ENCODE measurements at places on chromosomes 5 and 9.

DNA sequence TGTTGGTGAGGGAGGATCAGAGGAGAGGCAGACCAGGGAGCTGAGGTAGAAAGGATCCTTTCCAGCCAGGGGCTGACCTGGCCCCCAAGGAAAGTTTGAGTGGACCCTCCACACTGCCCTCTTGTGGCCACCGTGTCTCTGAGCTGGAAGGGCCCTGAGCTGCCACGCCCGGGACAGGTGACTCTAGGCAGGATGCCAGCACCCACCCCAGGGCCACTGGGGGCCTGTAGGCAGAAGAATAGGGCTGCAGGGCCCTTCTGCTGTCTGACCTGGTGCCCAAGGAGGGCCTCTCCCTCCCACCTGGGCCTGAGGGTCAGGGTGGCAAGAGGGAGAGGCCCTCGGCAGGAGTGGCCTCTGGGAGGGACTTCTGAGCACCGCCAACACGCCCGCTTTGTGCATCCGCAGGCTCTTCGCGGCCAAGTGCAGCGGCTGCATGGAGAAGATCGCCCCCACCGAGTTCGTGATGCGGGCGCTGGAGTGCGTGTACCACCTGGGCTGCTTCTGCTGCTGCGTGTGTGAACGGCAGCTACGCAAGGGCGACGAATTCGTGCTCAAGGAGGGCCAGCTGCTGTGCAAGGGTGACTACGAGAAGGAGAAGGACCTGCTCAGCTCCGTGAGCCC, 76.8 kb downstream of the LMX1B start:
- DNase-seq = no peak

GRCh38 chr5:53405396-53405795, 75.0 kb upstream of the FST start:
- DNase-seq = no peak

GRCh38 chr9:116741086-116741740, 54.1 kb downstream of the TRIM32 start:
- DNase-seq = no peak

- DNase-seq = no peak
Measured at GRCh38 chr5:111580956-111581355, 68.6 kb upstream of the STARD4 start.

- DNase-seq = no peak
Measured at GRCh38 chr5:58012102-58012501, 447.8 kb downstream of the PLK2 start.

DNA sequence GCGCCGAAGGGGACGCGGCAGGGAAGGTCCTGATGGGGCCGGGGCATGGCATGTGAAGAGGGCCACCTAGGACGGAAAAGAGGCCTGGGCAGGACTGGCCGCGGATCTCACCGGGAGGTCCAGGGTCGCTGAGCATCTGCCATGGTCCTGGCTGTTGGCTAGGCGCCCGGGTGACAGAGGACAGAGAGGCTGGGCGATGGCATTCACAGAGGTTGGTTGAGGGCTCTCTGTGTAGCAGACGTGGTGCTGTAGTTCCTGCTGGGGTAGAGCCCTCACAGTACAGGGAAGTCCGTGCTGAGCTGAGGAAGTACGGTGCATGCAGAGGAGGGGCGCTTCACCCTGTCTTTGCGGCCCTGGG, 427 bp downstream of the PCYOX1L start:
- no peak for DNase-seq

GRCh38 chr9:126509718-126510117, 104.0 kb upstream of the LMX1B start:
- no peak for DNase-seq

DNA sequence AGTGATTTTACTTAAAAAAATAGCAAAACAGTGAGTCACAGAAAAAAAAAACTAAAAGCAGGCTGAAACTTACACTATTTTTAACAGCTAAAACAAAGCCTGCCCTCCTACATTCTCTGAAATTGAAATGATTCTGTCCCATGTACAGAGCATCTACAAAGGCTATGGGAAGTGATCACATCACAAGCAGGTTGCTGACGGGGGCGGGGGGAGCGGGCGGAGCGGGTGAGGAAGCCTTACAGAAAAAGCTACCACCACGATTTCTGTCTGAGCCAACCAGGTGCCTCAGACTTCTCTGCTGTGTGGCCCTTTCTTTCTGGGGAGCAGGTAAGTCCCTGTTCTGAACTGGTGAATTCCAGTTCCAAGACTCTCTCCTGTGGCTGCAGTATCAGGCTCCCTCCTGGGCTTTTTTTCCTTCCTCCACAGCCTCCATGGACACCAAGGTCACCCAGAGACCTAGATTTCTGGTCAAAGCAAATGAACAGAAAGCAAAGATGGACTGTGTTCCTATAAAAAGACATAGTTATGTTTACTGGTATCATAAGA, 104.9 kb downstream of the ANKRD18B start:
- DNase-seq = no peak

- DNase-seq = no peak
Measured at GRCh38 chr5:148760945-148761638, 65.3 kb upstream of the ADRB2 start.

DNA sequence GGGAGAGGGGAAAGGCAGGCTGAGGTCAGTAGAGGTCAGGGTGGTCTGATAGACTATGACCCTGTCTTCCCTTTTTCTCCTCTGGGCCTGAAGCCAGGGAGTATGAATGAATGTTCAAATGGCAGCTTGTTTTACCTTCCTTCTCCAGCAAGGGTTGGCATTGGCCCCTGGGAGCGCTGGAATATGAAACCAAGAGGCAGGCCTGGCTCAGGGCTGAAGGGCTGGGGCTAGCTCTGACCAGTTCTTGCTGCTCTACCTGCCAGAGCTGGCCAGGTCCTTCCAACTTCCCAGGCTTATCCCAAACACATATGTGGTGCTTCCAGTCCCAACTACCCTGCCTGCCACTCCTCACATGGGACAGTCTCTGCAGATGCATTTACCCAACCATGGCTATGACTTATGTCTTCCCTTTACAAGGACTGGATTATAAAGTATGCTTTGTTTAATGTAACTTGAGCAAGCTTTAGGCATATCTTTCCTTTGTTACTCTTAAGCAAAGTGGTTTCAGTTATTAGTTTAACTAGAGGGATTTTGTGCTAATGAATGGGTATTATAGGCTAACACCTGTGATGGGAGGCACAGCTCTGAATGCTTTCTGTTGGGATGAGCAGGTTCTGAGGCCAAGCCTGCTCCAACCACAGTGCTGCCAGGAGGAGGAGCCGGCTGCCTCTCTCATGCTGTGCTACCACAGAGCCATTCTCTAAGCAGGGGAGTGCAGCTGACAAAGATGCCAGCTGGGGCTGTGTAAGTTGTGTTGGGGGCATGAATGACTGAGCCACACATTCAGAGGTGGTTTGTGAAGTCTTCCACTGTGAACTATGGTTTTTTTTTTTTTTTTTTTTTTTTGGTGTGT, 6.1 kb downstream of the CCNI2 start:
- no peak for DNase-seq

DNA sequence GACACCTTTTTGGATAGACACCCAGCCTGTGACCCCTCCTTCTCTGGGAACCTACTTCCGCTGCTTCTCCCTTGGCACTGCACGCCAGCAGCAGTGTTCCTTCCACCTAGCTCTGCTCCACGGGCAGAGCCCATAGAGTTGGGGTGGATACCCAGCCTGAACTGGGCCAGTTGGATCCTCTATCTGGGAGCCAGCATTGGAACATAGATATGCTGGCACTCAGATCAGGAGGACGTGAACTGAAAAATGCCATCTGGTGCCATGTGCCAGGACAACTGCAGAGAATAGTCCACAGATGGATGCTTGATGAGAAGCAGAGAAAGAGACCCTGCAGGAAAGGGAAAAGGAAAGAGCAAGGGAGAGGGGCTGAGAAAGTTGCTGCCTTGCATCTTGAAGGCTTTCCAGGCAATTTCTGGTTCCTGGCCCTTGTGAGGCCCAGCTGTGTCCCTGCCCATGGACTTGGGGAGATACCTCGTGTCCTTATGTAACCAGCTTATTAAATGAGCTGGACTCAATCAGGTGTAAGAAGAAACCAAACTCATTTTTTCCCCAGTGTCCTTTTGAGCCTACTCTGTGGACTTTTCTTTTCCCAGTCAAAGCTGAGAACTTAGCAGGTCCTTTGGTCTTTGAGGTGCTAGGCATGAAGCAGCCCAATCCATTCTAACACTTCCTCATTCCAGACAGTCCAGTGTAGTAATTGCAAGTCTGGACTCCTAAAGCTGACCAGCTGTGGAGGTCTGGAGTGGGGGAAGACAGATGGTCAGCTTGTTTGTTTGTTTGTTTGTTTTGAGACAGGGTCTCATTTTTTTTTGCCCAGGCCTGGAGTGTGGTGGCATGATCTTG, 39.1 kb downstream of the ANGPTL2 start:
- no peak for DNase-seq

- no peak for DNase-seq
Measured at GRCh38 chr5:146426853-146427618, 20.1 kb upstream of the TCERG1 start.

- no peak for DNase-seq
Measured at GRCh38 chr5:32098890-32099310, 75.2 kb downstream of the GOLPH3 start.

GRCh38 chr9:29802454-29802853, 2229.2 kb upstream of the C9orf72 start:
- DNase-seq = no peak

DNA sequence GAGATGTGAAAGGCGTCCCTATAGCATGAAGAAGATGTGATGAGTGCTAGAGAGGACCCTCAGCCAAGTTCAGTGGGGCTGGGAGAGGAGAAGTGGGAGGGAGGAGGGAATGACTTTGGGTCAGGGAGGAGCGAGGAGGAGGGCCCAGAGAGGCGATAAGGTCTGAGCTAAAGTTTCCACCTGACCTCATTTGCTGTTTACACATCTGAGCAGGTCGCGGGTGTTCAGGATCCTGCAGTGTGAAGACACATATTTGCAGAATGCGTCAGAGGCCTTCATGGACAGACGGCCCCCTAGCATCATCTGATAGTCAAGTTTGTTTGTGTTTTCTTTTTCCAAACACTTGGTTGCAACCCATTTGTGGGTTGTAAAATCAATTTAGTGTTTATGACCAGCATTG, 18.9 kb upstream of the IGFBPL1 start:
- DNase-seq = no peak

GRCh38 chr5:110409571-110409970, 316.9 kb downstream of the TMEM232 start:
- no peak for DNase-seq

DNA sequence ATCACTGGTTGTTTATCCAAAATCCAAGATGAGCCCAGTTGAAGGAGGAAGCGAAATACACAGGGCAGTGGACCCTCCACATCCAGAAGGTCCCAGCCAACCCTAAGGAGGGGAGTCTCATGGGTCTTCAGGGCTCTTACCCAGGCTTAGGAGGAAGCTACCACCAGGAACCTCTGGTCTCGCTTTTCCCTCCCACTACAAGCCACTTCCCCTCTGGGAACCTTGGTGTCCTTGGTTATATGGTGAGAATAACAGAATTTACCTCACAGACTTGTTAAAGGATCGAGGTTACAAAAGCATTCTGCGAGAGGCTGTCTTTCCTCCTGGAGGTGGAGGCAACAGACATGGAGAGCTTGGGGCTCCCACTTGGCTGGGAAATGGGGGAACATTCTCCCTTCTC, 3.4 kb downstream of the HIGD2A start:
- DNase-seq = no peak

DNA sequence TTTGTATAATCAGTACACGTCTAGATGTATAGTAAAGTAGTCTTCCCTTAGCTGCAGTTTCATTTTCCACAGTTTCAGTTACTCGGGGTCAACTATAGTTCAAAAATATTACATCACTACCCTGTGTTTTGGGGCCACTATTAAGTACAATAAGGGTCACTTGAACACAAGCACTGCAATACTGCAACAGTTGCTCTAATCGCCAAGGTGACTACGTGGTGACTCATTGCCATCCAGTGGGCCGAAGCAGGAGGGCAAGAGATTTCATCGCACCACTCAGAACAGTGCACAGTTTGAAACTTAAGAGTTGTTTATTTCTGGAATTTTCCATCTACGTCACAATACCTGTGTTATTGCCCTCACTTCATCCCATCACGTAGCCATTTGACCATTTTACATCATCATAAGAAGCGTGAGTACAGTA, at the start of gene ARL14EPL:
TSS of gene ARL14EPL (plus strand) at position 379 of the 424 bp plus-strand sequence. CDS start 18,994 bp downstream, outside the sequence.
- peak; percentile 9 for DNase-seq

DNA sequence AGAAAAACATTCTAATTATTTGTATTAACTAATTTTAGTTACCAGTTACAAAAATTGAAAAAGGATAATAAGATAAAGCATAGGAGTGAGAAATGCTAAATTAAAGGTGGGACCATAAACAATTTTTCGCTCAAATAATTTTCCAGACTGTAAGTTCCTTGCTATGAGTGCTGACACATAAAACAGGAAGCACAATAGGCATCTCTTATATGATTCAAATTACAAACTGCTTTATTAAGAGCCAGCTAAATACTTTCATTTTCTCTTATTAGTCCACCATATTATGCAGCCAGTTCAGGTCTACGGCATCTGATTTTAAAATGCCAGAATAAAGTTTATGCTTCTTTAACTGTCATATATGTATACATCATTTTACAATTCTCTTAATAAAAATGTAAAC, 4.4 kb downstream of the RC3H2 start:
- DNase-seq = no peak

GRCh38 chr5:35183556-35183955, 46.7 kb downstream of the PRLR start:
- DNase-seq = no peak

GRCh38 chr5:65906256-65906655, 20.1 kb upstream of the ERBIN start:
- DNase-seq = no peak

GRCh38 chr9:132743931-132744479, 73.7 kb downstream of the GTF3C4 start:
- DNase-seq = no peak

DNA sequence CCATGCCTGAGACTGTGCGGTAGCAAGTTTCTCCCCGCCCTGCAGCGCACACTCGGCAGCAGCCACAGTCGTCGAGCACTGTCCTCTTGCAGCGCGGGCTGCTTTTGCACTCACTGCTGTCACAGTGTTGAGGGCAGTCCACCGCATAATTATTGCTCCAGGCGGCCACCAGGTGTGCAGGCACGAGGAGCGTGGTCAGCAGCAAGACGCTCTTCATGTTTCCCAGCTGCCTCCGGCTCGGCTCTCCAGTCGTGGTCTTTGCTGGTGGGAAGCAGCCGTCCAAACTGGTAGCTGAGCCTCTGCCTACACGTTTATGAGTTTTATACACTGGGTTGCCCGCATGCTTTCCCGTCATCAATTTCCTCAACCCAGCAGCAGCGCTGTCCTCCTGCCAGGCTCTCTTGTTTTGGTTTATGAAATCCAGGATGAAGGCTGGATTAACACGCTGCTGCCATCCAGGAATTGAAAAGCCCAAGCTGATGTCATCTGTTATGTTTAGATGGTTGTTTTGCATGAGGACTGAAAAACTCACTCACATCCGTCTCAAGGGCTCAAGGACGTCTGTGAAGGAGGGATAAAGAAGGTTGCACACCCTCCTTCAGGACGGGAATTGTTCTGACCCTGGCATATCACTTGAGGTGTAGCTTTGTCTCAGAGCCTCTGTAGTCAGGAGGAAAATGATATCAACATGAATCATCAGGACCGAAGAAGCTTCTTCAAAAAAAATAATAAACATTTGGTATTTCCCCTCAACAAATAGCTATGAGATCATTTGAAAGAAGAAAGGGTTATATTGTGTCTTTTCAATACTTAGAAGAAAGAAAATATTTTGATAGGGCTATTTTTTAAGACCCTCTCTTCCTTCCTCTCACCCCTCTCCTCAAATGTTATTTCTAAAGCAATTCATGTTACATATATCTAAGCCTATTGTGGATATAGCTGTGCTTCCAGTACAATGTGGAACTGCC, at the start of gene ESM1:
TSS of gene ESM1 (minus strand) at position 293 of the 968 bp plus-strand sequence. CDS start at position 217, 76 bp downstream.
- DNase-seq = no peak

GRCh38 chr9:72952914-72953313, at the start of gene ALDH1A1:
Gene ALDH1A1, minus strand, starts transcription at chr9:72953053. Its CDS starts 53 bp downstream, at chr9:72953000.
- DNase-seq = no peak

Data from thoracic aorta (tissue), 2 donors.